ENCODE measurements at places on chromosomes 12 and 14. TPM values are rescaled to one million over a fixed set of nuclear protein-coding genes. Genes with fewer than 3 reads are reported as not detected.

The PRH2 gene
- total RNA-seq = not detected

The NPFF gene
- not detected for total RNA-seq

The MAP1LC3B2 gene
- 0.32 TPM for total RNA-seq

The BCAT1 gene
- total RNA-seq = 256 TPM

The MYH6 gene
- not detected for total RNA-seq

The GZMB gene
- not detected for total RNA-seq

The SYT10 gene
- not detected for total RNA-seq

The GLTP gene
- total RNA-seq = 50.0 TPM

The SMCO2 gene
- total RNA-seq = not detected

The AMN gene
- total RNA-seq = 0.32 TPM

The PZP gene
- total RNA-seq = 0.97 TPM

The BICDL1 gene
- total RNA-seq = not detected

The ACYP1 gene
- 17.5 TPM for total RNA-seq

The TAS2R42 gene
- total RNA-seq = not detected

The ACTR10 gene
- 53.8 TPM for total RNA-seq

The ORAI1 gene
- total RNA-seq = 17.2 TPM

The E2F7 gene
- 6.8 TPM for total RNA-seq

The BIN2 gene
- total RNA-seq = not detected

The FAM186B gene
- total RNA-seq = 0.32 TPM

The LRIG3 gene
- total RNA-seq = 126 TPM

The GDF3 gene
- total RNA-seq = not detected

The KIF21A gene
- total RNA-seq = 1.6 TPM

The DEGS2 gene
- under 0.01 TPM for total RNA-seq

The TAS2R8 gene
- not detected for total RNA-seq

The NDRG2 gene
- total RNA-seq = not detected

The MORN3 gene
- total RNA-seq = 0.97 TPM

The UNC119B gene
- total RNA-seq = 20.1 TPM

The SIX6 gene
- not detected for total RNA-seq

The TGM1 gene
- total RNA-seq = 0.91 TPM

The DPF3 gene
- 3.3 TPM for total RNA-seq

All from epithelial cell of umbilical artery (primary cell).